ENCODE measurements at places on chromosomes 13 and 19.

DNA sequence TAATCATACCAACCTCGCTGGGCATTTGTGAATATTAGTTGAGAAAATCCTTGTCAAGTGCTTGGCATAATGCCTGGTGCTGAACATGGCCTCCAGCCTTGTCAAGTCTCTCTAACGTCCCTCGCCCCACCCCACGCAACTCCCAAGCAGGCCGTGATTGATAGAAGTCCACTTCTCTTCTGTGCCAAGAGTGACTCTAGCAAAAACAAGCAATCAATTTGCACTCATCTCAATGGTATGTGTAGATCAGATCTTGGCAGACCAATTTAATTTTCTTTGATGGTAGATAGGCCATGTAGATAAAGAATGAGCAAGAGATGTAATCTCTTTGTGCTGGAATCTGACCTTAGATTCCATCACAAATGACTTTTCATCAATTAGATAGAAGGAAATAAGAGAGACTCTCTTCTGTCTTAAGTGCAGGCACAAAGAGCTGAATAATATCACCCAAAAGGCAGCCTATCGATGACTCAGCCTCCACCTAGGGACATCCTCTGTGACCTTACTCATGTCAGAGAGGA, 31.0 kb upstream of the KATNAL1 start:
- no peak for DNase-seq

DNA sequence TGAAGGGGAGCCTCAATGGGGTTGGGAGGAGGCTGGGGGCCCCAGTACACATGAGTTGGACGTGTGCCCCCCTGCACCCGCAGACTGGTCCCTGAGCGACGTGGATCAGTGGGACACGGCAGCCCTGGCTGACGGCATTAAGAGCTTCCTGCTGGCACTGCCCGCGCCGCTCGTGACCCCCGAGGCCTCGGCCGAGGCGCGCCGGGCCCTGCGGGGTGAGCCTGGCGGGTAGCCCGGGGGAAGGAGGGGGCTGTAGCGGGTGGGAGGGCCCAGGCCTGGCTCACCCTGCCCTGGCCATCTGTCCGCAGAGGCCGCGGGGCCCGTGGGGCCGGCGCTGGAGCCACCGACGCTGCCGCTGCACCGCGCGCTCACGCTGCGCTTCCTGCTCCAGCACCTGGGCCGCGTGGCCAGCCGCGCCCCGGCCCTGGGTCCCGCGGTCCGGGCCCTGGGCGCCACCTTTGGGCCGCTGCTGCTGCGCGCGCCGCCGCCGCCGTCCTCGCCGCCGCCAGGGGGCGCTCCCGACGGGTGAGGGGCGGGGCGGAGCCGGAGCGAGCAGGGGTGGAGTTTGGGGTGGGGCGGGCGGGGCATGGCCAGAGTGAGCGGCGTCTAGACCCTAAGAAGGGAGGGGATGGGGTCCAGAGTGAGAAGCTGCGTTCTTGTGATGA, 8.1 kb downstream of the PIK3R2 start:
- DNase-seq = peak; percentile 78

- DNase-seq = no peak
Observed at GRCh38 chr19:46216612-46217011, 12.9 kb upstream of the IGFL1 start.

DNA sequence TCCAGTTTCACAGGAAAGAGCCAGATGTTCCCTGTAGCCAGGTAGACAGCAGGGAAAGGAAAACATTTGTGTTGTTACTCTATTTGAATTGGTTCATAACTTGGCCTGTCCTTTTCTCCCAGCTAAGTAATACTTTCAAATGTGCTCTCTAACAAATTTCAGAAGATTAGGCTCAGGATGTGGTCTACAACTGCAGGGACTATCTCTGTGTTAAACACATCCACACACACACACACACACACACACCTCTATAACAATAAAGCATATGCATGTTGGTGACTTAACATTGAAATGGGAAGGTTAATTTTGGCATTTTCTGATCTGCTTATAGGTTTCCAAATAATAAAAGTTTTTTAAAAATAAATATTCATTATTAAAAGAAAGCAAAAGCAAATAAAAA, 316.0 kb upstream of the ARGLU1 start:
- no peak for DNase-seq

GRCh38 chr19:3694361-3695123, 5.7 kb downstream of the PIP5K1C start:
- no peak for DNase-seq

- no peak for DNase-seq
Observed at GRCh38 chr13:99335603-99336002, 28.4 kb upstream of the GPR183 start.

DNA sequence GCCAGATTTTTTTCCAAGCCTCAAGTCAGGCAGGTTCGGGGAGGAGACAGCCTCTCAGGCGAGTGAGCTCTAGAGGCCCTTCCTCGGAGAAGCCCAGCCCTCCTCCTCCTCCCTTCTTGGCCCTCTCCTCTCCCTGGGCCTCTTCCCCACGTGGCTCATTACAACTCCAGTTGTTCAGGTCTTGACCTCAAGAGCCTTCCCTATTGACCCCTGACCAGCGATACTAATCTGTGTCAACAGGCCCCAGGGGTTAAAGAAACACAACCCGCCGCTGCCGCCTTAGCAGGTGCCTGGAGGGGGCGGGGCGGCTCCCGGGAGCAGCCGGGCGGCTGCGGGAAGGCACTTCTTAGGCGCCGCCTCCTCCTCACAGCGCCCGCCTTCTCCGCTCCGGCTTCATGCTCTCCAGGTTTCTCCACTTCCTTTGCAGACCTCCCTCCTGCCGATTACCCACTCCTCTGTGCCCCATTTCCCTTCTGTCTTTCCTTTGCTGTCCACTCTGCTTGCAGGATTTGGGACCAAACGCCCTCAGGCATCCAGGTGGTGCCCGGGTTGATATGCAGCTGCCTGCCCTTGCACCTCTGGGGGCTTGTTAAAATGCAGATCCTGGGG, 51.0 kb downstream of the LYL1 start:
- no peak for DNase-seq

Measured in activated T-helper 2 cell treated with anti-CD3 and anti-CD28 coated beads, Interferon-gamma antibody, Interleukin-2, Interleukin-4, amounts not matched to agents 10 μg/mL and 5 μg/mL and 100 μg/mL, durations not matched to agents 14 hours and 24 hours and 36 hours (primary cell).